Stimulated activated naive CD4-positive, alpha-beta T cell treated with Interleukin-2 at 50 U/mL for 16 hours (primary cell): ENCODE measurements at places on chromosomes 2 and 18.

DNA sequence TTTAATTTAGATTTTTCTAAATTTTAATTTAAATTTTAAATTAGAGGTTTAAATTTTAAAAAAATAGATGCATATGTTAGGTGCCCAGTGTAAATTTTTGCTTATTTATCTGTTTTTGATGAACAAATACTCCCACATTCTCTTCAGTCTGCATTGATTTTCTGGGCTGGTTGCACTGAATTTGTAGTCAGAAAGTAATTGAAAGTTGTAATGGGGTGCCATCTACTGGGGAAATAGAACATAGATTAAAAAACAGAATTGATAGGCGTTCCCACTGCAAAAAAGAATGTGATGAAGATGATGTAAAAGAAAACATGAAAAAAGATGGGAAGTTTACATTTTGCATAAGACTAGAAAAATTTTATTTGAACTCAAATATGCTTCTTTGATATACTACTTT is 51.7 kb upstream of the CCDC85A start:
- DNase-seq: no peak

DNA sequence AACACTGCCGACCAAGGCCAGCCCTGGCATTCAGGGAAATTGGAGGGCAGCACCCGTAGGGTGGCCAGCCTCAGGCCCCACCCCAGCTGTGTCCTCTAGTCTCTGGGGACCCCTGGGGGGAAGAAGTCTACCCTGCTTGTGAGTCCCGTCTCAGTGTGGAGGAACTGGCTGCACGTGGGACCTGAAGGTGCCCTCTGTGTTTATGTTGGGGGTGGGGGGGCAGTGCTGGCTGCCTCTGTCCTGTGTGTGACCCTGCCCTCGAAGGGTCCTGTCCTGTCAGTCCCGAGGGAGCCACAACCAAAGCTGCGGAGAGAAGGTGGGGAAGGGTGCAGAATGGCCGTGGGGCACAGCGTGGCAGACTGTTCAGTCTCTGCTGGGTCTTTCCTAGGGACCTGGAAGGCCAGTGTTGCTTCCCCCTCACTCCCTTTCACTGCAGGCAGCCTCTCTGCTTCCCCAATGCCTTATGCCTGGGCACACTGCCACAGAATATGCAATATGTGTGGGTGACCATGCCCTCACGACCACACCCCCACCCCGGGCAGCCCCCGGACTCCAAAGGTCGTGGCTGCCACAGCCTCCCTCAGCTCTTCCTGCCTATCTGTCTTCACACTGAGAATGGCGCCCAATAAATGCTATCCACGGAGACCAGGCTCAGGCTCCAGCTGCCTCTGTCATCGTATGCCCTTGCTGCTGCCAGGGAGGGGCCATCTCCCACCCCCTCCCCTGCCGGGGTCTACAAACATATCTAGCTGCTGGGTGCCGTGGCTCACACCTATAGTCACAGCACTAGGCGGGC is 33.3 kb upstream of the SLC35F6 start:
- no peak for DNase-seq

GRCh38 chr2:170425281-170425751 is 247.4 kb downstream of the MYO3B start:
- DNase-seq: no peak

GRCh38 chr18:45837283-45838070 is 12.0 kb downstream of the SIGLEC15 start:
- DNase-seq: peak; percentile 12

GRCh38 chr18:12336171-12336613 is 28.2 kb downstream of the TUBB6 start:
- no peak for DNase-seq
